ENCODE measurements at places on chromosomes 1 and 21. TPM values are rescaled to one million over a fixed set of nuclear protein-coding genes. Genes with fewer than 3 reads are reported as not detected.

Gene OPRD1
- polyA plus RNA-seq, result not detected

Gene ERICH3
- not detected for polyA plus RNA-seq

Gene CD34
- polyA plus RNA-seq, result 0.07 TPM

Gene DIO1
- not detected for polyA plus RNA-seq

Gene LRP8
- polyA plus RNA-seq, result 7.3 TPM

Gene FBXO2
- 42.6 TPM for polyA plus RNA-seq
